ENCODE measurements at places on chromosomes 7 and 10.

DNA sequence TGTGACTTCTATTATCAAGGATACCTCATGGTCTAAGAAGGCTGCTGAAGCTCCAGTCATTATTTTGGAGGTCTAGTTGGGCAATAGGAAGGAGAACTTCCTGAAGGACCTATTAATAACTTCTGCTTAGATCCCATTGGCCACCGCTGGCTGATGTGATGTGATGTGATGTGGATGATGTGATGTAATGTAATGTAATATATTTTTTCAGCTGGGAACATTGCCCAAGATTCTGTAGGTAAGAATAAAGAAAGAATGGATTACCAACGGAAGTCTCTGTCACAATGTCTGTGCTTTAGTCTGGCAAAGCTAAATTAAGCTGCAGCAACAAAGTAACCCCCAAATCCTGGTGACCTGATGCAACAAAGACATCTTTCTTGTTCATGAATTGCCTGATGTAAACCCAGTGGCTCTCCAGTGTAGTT, 233.7 kb downstream of the PTEN start:
- DNase-seq = no peak

DNA sequence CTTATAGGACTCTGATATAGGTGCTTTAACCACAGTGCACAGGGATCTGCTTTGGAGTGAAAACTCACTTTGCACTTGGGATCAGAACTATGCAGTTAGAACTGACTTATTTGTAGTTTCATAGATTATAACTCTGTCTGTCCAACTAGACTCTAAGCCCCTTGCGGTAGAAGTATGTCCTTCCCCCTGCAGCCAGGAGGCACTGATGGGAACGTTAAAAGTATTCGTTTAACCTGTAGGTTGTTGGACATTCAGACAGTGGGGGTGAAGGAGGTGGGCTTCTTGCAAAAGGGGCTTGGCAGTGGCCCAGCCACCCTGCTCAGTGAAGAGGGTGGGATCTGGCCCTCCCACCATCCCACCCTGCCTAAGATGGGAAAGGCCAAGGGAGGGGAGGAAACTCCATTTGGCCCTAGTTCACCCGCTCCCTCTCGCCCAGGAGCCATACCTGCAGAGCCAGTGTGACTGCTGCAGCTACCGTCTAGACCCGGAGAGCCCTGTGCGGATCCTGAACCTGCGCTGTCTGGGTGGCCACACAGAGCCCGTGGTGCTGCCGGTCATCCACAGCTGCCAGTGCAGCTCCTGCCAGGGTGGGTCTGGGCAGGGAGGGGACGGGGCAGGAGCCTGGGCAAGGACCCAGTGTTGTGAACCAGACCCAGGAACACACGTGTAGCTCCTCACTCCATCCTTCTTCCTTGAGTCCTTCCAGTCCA, 5.7 kb upstream of the ZNF862 start:
- no peak for DNase-seq

GRCh38 chr10:80530251-80530650, 7.5 kb upstream of the SH2D4B start:
- peak; percentile 41 for DNase-seq

DNA sequence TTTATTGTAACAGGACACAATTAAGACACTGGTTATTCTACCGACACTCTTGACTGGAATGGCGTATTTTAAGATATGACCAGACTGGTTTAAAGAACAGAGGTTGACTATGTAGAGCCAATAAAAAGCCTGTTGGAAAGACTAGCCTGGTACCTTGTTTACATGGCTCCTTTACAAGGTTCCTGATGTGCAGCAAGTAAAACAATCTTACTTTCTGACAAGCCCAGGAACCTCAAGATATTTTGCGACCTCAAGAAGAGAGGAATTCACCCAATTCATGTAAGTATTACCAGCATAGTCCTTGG, 14.1 kb downstream of the LARP4B start:
- DNase-seq = no peak

DNA sequence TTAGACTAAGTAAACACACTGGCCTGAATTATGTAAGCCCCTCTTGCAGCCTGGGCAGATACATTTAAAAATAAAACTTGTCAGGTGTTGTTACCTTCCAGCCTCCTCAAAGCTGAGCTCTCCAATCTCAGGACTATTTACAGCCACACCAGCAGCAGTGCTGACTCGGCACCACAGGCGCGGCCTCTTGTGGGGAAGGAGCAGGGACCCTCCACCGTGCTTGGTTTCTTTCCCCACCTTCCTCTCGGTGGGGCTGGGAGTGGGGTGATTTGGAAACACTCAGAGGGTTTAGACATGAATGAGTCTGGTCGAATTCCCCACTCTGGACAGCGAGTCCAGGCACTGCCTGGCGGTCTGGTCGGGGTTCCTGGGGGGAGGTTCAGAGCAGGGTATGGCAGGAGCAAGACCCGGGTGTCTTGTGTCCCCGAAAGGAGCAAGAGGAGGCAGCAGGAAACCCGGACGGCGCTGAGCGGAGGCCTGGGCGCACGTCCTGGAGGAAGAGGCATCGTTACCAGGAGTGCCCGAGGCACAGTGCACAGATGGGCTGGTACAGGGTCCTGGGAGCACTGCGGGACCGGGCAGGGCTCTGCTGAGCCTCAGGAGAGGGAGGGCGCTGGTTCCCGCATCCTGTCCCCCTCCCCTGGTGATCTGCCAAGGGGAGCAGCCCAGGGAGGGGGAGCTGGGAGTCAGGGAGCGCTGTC, 29.2 kb upstream of the CFAP46 start:
- no peak for DNase-seq

DNA sequence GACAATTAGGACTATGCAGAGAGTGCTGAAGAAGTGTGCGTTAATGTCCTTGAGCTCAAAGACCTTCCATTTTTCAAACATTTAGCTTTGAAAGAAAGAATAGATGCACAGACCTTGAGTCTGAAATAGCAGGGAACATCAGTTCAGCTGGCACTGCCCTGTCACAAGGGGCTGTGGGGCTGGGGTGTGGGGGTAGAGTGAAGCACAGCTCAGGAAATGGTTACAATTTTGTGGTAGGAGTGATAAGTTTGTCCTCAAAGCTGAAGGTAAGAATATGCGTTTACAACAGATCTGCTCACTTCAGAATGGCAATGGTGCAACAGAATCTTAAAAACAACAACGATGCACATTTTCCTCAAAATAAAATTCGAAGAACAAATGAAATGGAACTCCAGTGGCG, 33.6 kb downstream of the SMKR1 start:
- DNase-seq = no peak

GRCh38 chr7:135669774-135670173, 7.5 kb downstream of the STMP1 start:
- DNase-seq = no peak

DNA sequence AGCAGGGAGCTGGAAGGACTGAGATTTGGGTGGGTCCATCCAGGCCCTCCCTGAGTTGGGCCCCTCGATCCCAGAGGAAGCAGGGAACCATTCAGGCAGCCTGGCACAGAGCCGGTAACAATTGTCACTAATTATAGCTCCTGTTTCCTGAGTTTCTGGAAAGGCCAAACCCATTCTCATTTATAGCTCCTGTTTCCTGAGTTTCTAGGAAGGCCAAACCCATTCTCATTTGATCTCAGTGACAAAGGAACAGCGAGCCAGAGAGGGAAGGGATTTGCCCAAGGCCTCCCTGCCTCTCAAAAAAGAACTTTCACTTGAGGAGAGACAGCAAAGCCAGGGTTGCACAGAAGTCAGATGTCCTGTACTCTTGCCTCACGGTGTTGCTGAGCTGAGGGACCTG, 521.9 kb downstream of the TYW1 start:
- DNase-seq = no peak

DNA sequence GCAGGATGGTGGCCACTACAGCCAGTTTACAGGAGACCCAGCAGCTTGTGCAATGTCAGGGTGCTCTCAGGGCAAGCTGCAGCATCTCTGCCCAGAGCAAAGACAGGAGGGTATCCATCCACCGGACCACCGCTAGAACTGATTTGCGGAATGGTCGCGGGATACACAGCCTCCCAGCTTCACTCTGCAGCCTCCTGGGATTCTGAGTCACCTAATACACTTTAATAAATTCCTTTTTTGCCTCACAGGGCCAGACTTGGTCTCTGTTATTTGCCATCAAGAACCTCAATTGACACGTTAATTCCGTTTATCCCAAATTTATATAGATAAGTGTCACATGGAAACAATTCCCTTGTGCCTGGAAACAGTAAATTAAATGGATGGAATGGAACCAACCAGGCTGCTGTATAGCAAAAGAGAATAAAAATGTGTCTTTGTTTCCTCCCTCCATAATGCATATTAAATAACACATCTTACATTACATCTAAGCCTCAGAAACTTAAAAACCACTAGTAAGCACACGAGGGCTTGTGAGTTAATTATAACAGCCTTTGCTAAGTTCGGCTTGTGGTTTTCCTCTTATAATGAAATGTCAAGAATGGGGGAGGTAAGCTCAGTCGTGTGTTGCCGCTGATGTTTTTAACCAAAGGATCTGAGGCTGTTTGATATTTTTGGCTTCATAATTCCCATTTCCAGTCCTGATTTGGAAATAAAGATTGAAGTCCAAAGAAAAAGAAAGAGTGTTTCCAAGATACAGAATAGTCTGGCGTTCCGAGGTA, 52.1 kb downstream of the ADRB1 start:
- no peak for DNase-seq

All from RCC 7860 (cell line).